ENCODE measurements at places on chromosomes 12 and 14.

DNA sequence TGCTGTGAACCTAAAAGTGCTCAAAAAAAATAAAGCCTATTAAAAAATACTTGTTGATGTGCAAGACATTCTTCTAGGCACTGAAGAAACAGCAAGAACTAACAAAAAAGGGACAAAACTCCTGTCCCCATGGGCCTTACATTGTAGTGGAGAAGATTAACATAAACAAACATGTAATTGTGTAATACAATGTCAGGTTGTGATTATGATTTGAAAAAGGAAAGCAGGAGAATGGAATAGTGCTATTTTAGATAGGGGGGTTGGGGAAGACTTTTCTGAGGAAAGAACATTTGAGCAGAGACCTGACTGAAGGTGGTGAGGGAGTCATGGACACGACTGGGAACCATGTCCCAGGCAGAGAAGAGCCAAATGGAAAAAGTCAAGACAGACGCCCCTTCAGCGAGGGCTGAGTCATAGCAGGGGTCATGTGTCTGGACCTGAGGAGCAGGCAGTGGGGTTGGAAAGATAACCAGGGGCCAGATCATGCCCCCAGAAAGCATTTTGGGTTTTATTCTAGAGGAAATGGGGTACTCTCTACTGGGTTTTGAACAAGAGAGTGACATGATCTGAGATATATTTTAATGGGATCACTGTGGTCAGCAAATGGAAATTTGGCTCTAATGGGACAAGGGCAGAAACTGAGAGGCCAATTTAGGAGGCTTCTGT, 19.4 kb upstream of the IFNG start:
- no peak for DNase-seq

DNA sequence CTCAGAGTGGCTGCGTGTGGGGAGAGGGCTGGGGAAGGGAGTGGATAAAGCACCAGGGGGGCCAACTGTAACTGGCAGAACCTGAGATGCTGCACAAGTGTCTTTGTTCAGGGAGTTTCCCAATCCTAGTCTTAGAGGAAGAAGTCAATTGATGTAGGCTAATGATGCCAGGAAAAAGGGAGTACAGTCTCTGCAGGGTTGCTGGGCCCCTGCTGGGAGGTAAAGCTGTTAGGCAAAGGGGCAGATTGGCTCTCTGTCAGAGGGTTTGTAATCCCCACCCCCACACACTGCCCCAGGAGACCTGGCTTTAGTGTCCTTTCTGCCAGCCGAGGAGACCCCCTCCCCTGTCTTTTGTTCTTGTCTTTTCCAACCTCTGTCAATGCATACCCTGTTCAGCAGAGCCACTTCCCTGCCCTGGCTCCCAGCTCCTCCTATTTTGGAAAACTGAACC, 178.4 kb downstream of the KCNA5 start:
- peak; percentile 61 for DNase-seq

- no peak for DNase-seq
Measured at GRCh38 chr14:96092936-96093335, 53.8 kb downstream of the C14orf132 start.

- DNase-seq: no peak
Measured at GRCh38 chr12:83408146-83408545, 721.4 kb downstream of the TMTC2 start.

- DNase-seq: no peak
Measured at GRCh38 chr12:19997656-19998400, 370.5 kb upstream of the PDE3A start.

DNA sequence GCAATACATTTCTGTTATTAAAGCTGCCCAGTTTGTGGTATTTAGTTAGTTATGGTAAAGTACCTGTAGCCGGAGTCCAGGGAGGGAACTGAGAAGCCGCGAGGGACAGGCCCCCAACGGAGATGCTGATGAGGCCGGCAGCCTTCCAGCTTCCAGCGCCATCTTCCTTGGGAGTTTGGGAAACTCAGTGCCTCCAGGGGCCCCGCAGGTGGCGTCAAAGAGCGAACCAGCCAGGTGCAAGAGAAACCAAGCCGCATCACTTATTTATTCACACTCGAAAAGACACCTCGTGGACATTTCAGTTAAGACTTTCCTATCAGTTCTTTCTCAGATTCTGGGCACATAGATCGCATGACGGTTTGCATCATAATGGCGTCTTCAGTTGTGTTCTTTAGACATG, 216.6 kb downstream of the GLT1D1 start:
- no peak for DNase-seq

- DNase-seq: no peak
Measured at GRCh38 chr12:7096006-7096932, 4.0 kb upstream of the C1R start.

GRCh38 chr12:7966563-7966962, 30.6 kb upstream of the SLC2A3 start:
- no peak for DNase-seq

DNA sequence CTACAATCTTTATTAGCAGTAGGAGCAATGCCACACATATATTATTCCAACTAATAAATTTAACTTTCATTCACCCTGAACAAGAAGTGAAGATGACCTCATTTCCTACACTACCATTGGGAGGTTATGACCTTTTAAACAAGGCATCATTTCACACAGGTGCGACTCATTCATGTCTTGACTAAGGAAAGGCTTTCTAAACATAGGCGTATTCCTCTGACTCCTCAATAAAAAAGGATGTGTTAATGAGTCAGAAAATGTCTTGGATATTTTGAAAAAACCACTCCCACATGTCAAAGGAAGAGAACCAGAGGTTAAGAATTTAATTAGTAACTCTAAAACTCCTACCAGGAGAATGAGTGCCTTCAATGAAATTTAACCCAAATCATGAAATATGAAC, 115.2 kb downstream of the PRICKLE1 start:
- no peak for DNase-seq

DNA sequence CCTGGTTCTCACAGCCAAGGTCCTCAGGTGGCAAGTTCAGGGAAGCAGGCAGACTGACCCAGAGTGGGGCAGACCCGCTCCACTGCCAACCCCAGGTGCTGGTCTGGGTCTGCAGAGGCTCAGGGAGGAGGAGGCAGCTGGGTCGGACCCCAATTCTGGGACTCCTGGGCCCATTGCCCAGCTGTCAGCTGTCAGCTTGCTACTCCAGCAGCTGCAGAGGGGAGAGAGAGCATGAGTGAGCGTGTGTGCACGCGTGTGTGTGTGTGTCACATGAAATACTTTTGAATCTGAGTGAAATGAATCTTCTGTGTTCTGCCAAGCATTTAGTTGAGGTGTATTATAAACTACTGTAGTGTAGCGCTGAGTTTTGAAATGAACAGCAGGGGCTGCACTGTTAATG, 30.8 kb downstream of the XRCC3 start:
- DNase-seq: no peak

- no peak for DNase-seq
Measured at GRCh38 chr14:88470542-88471440, 84.0 kb downstream of the PTPN21 start.

GRCh38 chr12:29239336-29239735, 90.3 kb downstream of the FAR2 start:
- no peak for DNase-seq

DNA sequence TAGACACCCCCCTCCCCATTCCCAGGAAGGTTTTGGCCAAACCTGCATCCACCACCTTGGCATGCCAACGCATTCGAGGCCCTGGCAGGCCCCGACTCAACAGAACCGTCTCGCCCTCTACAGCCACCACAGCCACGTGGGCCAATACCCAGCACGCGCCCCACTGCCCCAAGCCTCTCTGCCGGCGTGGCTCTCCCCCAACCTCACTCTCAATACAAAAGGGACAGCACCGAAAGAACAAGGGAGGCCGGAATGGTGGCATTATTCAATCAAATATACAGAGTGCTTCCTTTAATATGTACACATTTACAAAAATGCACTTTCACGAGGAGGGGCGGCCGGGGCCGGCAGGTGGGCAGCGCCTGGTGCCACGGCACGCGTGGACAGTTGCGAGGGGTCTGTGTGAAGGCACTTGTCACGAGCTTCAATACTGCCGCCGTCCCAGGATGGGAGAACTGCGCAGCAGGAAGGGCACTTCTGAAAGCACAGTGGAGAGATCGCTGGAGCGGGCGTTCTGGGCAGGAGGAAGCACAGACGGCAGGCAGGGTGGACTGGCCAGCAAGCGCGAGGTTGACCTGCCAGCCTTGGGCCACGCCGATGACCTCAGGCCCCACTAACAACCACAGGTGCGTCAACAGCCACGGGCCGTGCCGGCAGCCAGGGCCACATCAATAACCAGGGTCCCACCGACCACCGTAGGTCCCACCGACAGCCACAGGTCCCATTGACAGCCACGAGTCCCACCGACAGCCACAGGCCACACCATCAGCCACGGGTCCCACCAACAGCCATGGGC, 26.9 kb downstream of the JAG2 start:
- DNase-seq: no peak

DNA sequence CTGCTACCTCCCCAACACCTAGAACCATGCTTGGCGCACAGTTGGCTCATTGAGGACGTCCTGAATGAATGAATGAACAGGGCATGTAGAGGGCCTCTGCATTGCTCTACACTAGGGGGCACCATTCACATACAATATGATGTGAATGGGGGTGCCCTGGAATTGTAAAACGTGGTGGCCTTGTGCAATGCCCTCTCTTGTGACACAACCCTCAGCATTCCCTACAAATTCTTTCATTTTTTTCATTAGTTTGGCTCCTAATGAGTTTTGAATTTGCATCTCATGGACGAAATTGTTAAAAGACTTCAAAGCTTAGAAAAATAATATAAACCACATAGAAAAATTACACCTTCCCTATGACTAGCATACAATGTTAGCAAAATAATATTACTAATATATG, 2.3 kb upstream of the DIO2 start:
- no peak for DNase-seq

DNA sequence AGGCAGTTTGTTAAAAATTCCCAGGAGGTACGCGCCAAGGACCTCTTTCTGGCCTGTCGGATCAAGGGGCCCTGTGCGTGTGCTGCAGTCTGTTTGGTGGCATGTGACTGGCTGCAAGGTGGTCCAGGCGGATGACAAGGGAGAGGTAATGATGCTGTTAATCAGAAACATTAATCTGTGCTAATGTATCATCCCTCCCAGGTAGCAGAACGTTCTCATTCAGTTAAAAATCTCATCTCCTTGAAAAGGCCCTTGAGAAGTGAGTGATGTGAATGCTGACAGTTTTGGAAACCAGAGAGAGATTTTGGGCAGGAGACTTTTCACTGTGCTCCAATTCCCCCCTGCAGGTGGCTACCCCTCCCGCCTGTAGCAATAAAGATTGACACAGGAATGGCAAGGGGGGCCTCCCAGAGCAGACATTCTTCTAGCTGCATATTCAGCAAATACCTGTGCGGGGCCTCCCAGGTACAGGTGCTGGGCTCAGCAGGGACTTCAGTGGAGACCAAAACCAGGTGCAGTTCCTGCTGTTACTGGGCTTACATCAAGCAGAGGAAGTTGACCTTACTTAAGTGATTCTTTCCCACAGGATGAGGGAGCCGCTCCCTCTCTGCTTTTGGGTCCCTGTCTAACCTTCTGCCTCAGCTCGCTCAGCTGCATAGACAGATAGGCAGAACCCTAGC, 364.8 kb downstream of the CACNA1C start:
- DNase-seq: no peak

GRCh38 chr12:130709971-130710732, 5.9 kb downstream of the RIMBP2 start:
- DNase-seq: no peak

Measured in NCI-H2107 (cell line).